Endodermal cell (in vitro differentiated cells): ENCODE measurements at places on chromosomes 3 and 15.
A peak's percentile ranks its signal among the peaks of the same experiment; 100 is the strongest.

GRCh38 chr3:27658741-27659140 lies 63.4 kb downstream of the EOMES start:
- DNase-seq: no peak

DNA sequence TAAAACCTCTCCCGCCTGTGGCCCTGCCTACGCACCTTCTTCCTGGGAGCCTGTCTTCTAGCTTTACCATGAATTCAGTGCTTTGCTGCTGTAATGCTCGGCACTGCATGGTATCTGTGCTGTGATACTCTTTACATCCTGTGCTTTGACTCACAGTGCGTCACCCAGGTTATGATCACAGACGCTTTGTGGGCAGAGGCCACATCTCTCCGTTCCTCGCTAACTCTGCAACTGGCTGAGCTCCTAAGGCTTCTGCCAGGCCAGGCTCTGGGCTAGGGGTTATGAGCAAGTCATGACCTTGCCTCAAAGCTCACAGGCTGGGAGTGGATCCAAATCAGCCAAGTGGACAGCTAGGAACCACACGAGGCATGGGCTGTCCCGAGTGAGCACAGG lies 23.2 kb downstream of the SPTBN5 start:
- DNase-seq: no peak

DNA sequence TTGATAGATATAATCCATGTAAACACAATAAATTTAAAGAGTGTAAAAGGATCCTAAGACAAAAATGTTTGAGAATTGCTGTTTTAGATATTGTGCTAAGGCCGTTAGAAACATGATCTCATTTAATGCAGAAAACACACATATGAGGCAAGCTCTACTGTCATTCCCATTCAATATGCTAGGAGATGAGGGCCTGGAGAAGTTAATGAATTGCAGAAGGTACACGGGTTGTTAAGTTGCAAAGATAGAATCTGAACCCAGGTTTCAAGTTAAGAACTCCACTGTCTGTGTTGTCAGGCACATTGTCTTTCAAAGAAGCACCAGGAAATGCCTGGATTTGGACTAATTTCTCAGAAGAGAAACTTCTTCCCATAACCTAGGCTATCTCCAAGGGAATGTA lies 65.1 kb upstream of the SAMMSON start:
- DNase-seq: no peak

DNA sequence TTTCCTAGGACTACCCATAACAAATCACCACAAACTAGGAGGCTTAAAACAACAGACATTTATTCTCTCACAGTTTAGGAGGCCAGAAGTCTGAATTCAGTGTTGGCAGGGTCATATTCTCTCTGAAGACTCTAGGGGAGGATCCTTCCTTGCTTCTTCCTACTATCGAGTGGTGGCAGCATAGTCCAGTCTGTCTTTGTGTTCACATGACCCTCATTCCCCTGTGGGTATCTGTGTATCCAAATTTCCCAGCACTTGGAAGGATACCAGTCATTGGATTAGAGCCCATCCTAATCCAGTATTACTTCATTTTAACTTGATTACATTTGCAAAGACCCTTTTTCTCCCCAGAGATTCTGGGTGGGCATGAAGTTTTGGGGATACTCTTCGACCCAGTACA lies 63.8 kb downstream of the GMPS start:
- no peak for DNase-seq

DNA sequence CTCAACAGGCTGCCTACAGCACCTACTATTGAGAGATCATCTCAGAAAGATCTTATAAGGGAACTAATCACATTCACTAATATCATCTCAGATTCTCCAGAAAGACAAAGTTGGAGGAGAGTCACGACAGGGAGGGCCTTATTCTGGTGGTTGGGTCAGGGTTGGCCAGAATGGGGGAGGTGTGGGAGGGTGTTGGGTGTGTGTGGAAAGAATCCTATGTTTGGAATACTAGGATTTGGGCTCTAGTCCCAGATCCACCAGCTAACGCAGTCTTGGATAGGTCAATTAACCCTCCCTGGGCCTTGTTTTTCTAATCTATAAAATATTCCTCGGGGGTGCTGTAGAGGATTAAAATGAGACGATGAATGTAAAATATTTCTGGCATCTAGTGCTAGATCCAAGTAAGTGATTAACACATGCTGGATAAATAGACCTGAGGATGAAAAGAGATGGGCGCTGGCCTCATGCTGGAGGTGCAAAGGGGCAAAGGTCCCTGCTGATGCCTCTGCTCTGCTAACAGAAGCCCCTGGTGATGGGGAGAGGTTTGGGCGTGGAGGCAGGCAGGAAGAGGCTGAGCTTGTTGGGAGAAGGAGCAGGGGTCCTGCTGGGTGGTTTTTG lies 67.6 kb upstream of the ETV5 start:
- peak; percentile 15 for DNase-seq

- no peak for DNase-seq
These were observed 227.1 kb upstream of the CGNL1 start for GRCh38 chr15:57149196-57149595.

DNA sequence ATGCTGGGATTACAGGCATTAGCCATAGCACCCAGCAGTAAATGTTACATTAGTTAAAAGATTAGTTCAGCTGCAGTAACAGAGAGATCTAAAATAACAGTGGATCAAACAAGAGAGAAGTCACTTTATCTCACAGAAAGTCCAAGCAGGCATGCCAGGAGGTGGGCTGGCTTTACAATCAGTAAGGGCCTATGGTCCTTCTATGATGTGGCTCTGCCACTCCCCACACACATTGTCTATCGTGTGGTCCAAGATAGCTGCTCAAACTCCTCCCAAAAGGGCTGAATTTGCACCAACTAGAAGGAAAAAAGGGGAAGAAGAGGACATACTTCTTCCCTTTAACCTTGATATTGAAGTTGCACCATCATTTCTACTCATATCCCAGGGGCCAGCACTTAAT lies 4.6 kb upstream of the RUVBL1 start:
- DNase-seq: no peak

DNA sequence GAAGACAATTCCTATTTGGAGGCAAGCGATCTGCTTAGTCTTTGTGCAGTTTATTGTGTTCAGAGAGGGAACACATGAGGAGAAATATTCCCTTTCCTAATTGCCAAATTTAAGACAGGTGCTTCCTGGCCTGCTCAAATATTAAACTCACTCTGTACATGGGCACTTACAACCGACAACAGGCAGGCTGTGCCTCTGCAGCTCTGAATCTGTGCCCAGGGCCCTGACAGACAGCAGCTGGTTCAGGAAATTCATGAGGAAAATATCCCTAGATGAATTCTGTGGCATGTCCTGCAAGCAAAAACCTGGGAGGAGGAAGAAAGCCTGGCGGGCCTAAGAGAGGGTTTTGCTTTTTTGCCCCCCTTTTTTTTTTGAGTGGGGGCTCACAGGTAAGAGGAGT lies 169.3 kb upstream of the TRIM42 start:
- no peak for DNase-seq

DNA sequence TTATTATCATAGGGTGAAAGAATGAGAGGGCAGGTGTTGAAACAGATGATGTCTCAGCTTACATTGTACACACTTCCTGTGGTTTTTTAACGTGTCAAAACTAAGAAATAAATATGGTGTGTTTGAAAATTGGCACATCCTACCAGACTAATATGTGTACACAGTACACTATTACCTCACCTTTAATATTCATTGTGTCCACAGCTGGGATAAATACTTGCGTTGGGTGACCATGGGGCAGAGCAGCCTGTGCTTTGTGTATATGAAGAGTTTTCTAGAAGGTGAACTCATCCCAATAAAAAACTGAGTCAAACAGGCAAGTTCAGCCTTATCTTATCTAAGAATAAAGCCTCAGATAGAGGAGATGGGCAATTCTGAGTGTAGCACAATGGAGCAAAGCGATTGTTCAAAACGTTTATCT lies 17.3 kb downstream of the SUCNR1 start:
- no peak for DNase-seq

- no peak for DNase-seq
These were observed 109.6 kb downstream of the FAM174B start for GRCh38 chr15:92545996-92546395.

GRCh38 chr15:35305946-35306345 lies 220.9 kb upstream of the NANOGP8 start:
- DNase-seq: no peak

DNA sequence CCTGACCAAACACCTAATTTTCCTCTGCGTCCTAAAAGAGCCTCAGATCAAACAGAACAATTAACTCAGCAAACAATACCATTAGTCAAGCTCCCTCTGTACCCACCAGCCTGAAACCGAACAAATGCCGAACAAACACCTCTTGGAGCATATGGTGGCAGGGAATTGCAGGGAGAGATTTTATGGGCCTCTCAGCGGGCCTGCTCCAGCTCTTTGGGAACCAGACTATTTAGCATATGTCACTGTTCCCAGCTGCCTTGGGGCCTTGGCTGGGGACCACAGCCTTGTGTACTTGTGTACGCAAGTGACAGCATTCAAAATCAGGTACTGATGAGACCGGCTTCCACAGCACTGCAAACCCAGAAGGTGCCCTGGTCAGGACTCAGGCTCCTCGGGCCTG lies 388.8 kb upstream of the PPP2R3A start:
- no peak for DNase-seq

- no peak for DNase-seq
These were observed 6.1 kb upstream of the MESP2 start for GRCh38 chr15:89770041-89770440.

DNA sequence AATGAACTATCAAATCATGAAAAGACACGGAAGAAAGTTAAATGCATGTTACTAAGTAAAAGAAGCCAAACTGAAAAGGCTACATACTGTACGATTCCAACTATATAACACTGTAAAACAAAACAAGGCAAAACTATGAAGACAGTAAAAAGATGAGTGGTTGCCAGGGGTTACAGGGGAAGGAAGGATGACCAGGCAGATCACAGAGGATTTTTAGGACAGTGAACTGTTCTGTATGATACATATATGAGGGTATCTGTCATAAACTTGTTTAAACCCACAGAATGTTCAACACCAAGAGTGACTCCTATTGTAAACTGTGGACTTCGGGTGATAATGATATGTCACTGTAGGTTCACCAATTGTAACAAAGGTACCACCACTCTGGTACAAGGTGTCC lies 60.6 kb downstream of the CHSY1 start:
- no peak for DNase-seq

DNA sequence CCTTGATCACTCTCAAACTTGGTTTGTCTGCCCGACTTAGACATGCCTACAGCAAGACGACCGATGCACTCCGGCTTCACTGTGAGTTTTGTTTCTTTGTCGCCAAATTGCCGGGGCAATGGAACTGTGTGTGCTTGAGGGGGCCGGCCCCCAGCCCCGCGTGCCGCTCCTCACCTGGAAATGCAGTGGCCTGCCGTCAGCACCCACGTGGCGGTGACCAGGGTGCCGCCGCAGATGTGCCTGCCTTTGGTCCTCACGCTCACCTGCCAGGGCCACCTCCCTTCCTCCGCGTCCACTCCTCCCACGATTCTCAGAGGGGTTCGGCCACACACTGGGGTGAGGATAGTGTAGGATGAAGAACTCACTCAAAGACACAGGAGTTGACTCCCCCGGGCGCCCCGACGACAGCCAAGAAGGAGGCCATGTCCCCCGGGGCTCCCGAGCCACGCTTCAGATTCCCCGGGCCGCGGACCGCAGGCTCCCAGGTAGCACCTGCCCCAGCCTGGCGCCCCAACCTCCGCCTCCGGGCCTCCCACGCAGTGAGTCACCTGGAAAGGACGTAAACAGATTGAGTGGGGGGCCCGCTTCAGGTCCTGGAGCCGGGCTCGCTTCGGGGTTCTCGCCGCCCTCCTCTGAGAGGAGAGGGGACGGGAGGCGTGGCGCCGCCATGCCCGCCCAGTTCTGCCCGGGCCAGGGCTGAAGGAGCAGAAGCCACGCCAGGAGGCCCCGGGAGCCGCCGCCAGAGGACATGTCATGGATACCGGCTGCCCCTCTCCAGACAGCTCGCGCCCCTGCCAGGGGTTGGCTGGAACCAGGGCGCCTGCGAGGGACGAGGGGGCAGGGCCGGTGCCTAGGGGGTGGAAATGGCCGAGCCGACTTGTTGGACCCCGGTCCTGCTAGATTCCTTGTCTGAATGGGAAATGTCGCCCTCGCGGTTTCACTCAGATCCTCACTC lies 29.6 kb downstream of the MYL3 start:
- DNase-seq: no peak

GRCh38 chr3:39917065-39917773 lies 107.8 kb downstream of the MYRIP start:
- no peak for DNase-seq

DNA sequence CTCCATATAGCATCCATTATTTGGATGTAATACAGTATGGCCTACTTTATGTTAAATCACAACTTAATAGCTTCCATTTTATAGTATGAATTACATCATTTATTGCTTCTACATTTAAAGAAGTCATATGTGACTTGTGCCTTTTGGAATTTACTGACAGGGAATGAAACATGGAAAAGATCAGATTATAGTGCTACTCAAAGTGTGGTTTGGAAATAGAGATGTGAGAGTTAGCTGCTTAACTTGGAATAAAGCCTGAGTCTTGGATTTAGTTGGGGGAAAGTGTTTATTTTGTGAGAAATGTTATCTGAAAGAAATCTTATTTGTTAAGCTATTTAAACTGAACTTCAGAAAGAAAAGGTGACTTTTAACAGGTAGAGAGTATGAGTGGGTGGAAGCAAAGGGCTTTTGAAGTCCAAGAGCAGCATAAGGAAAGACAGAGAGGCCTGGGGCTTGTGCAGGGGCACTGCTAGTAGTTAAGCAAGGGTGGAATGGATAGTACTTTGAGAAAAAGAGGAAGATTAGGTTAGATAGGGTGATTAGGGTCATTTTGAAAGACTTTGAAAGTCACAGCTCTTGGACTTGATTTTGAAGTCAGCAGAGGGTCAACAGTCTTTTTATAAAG lies 60.5 kb downstream of the SLMAP start:
- DNase-seq: no peak

- DNase-seq: peak; percentile 67
These were observed 1.4 kb downstream of the PLEKHO2 start for GRCh38 chr15:64842986-64843561.

GRCh38 chr3:183210862-183211341 lies 42.2 kb upstream of the B3GNT5 start:
- DNase-seq: no peak

GRCh38 chr3:53114011-53114400 lies 16.2 kb downstream of the RFT1 start:
- DNase-seq: peak; percentile 94

- DNase-seq: no peak
These were observed 25.5 kb upstream of the PIK3R4 start for GRCh38 chr3:130772129-130772528.

- no peak for DNase-seq
These were observed 437.0 kb upstream of the PPP2R3A start for GRCh38 chr3:135528413-135529015.

GRCh38 chr3:115488409-115488808 lies 134.9 kb upstream of the GAP43 start:
- DNase-seq: no peak

- DNase-seq: peak; percentile 49
These were observed 230.9 kb downstream of the XXYLT1 start for GRCh38 chr3:195040094-195040493.
